ENCODE measurements at places on chromosomes 5 and 9.

- DNase-seq: no peak
These were observed 490.8 kb downstream of the RASEF start for GRCh38 chr9:82572146-82572545.

- DNase-seq: no peak
These were observed 49.2 kb downstream of the TIMD4 start for GRCh38 chr5:156913719-156914370.

- DNase-seq: no peak
These were observed 391.0 kb downstream of the ICE1 start for GRCh38 chr5:5813441-5813840.

DNA sequence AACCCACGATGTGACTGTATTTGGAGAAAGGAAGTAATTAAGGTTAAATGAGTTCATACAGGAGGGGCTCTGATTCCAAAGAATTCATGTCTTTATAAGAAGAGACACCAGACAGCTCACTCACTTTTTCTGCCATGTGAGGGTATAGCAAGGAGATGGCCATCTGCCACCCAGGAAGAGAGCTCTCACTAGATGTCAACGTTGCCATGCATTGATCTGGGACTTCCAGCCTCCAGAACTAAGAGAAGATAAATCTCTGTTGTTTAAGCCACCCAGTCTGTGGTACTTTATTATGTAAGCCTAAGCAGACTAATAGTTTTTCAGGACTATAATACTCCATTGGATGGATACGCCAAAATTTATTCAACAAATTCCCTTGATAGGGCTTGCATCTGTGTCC, 89.8 kb upstream of the RAD23B start:
- no peak for DNase-seq

GRCh38 chr5:160385496-160385895, 14.4 kb downstream of the FAM200C start:
- no peak for DNase-seq

DNA sequence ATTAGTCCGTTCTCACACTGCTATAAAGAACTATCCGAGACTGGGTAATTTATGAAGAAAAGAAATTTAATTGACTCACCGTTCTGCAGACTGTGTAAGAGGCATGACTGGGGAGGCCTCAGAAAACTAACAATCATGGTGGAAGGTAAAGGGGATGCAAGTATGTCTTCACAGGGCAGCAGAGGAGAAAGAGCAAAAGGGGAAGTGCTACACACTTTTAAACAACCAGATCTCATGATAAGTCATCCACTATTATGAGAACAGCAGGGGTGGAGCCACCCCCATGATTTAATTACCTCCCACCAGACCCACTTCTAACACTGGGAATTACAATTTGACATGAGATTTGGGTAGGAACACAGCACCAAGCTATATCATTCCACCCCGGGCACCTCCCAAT, 26.6 kb downstream of the FST start:
- no peak for DNase-seq

- no peak for DNase-seq
These were observed 273.3 kb upstream of the CCNH start for GRCh38 chr5:87686018-87686417.

DNA sequence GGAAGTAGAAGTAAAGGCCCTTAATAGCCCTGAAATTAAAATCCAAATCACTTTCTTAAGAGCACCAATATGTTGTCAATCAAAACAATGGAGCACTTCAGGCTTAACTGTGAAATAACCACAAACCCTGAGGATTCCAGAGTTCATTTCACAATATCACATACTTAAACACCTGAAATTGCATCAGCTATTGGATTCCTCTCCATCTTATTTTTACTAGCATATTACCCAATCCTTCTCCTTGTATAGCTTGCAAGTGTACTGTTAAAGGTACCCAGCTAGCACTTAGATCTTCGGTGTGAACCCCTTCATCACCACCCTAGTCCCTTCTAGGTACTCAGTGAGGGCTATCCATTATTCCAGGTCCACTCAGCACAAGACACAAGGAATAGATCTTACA, 287.3 kb downstream of the EFNA5 start:
- no peak for DNase-seq

DNA sequence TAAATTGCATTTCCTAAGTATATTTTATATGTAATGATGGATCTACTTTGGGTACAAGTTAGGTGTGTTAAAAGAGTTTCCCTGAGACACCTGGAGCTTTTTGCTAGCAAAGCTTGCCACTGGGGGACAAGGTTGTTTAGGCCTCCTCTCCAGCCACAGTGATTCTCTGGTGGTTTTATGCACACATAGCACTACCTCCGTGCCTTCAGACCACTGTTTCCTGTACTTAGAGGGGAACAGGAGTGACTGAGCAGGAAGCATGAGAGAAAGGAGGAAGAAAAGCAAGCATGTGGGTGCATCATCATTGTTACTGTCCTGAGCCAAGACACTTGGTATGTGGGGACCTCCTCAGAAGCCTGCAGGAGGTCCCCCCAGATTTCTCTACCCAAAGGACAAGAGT, 272.1 kb downstream of the RASEF start:
- DNase-seq: no peak

- DNase-seq: no peak
These were observed 97.8 kb upstream of the C5orf63 start for GRCh38 chr5:127170918-127171600.

GRCh38 chr9:33230756-33231622, 9.0 kb upstream of the SPINK4 start:
- DNase-seq: no peak

DNA sequence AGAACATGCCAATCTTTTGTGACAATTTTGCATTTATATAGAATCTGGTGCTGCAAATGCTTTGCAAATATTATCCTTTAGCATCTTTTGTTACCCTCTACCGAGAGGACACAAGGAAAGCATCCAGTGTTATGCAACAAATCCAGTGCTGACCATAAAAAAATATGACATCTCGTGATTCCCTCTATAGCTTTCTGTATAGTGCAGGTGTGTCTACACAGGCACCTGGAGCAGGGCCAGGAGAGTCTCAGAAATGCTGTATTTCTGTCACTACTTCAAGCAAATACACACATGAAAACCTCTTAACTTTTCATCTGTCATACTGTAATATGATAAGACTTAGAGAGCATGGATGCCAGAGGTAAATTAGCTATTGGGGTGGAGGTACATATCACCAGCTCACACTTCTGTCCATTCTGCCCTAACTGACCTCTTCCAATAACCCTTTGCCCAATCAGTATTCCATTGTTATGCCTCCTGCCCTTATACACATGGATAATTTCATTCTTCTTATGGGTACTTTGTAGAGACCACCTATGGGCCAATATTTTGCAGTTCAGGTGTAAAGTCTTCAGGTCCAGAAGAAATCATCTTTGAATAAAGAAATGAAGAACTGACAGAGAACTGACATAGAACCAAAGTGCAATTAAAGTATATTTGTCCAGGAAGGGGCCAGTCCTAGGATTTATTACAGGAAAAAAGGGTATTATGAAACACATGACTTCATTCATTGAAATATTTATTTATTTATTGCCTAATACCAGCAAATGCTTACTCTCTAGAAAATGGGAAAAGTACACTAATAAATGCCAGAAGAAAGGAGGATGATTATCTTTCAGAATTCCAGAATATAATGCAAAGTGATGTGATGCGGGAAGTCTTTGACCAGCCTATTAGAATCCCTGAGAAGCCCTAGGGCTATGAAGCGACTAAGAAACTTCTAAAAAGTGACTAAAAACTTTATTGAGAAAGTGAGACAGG, 106.5 kb downstream of the EPB41L4A start:
- no peak for DNase-seq

- DNase-seq: peak; percentile 88
These were observed 2.4 kb downstream of the CARD19 start for GRCh38 chr9:93098236-93098946.

- DNase-seq: no peak
These were observed 61.1 kb downstream of the PTCH1 start for GRCh38 chr9:95455714-95456113.

DNA sequence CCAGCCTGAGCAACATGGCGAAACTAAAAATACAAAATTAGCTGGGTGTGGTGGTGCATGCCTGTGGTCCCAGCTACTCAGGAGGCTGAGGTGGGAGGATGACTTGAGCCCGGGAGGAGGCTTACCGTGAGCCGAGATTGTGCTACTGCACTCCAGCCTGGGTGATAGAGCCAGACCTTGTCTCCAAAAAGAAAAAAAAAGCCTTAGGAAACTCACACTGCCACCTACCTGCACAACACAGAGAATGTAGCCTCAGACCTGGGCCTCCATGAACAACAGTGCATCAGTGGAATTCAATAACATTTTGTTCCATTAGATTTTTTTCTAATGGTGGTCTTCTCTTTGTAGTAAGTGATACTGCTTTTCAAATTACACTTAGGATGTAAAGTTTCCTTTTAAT, 63.8 kb upstream of the RARS1 start:
- no peak for DNase-seq

DNA sequence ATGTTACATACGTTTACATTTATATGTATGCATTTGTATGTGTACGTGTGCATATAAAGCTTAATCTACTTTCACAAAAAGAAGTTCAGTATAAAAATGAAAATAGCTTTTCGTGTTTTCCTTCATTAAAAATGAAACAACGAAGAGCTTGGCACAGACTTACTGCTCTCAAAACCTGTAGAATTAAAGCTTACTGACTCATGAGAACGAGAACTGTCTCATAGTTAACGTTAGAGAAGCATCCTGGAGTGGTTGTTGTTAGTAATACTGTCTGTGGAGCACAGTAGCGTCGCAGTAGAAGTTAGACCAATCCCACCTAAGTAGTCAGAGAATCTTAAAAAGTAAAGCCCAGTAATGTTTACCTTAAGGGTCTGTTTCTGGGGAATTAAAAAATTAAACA, 1.3 kb downstream of the MAT2B start:
- no peak for DNase-seq

- DNase-seq: no peak
These were observed 19.5 kb downstream of the SPAAR start for GRCh38 chr9:35928591-35929452.

DNA sequence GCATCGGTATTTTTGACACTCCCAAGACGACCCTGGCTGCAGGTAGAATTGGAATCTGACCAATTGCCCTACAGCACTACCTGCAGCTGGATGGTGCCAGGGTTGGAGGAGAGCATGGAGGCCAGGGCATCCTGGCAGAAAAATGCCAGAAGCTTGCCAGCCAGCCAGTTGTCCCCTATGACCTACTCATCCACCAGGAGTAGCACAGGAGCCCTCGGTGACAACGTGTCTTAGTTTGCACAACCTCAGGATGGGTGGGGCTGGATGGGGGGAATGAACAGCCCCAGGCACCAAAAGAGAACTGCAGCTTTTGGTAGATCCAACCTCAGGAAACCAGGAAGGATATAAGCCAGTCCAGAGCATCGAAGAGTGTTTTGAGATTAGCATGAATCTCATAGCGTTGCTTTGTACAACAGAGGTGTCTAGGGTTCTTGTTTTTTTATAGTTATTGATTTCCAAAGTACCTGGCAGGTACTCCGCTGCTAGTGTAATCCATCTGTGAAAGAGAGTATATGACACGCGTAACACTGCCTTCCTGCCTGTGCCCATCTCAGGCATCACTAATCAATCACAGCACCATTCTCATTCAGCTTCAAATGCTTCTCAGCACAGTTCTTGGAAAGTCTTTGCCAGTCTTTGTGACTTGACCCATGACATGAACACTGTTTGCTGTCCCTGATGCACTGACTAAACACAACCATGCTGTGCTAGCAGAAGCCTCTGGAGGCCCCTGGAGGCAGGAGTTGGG, 36.7 kb upstream of the ASS1 start:
- DNase-seq: no peak

GRCh38 chr5:137035480-137035878, 463.6 kb downstream of the SPOCK1 start:
- no peak for DNase-seq

DNA sequence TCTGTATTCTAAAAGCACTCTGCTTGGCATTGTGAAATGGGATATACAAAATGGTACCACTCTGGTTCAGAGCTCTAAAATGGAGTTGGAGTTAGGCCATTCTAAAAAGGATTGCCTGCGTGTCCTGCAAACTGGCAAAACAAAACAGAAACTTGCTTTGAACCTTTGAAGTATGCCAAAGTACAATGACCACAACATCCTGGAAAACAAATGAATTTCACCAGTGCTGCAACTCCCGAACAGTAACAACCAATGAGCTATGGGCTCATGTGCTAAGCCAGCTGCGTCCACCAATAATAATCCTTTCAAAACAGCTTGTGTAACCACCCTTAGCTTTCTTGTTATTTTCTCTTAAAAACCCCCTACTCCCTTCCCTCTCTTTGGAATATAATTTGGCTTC, 88.4 kb upstream of the CXCL14 start:
- DNase-seq: no peak

DNA sequence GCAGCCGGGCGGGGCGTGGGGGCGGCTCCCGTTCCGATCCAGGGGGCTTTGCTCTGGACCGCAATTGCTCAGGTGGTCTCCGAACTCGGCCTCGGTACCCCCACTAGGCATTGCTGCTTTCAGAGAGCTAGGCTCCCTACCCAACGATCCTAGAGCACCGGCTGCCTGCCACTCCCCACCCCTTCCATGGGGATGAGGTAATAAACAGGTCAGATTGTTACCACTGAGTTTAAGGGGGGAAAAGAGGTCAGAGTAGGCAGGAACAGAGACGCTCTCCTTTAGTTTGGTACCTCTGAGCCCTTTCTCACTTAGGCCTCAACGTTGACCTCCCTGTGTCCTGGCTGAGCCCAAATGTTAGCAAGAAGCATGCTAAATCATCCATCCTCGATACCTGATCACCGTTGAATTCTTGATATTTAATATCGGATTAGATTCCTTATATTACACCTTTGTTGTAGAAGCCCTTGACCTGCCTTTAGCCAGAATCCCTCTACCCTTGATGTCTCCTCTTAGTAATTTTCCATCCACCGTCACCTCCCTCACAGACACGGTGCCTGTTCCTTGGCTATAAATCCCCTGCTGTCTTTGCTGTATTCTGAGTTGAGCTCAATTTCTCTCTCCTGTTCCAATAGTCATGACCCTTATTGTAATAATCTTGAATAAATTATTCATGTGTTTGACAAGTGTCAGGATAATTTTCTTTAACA, 588 bp upstream of the PLPP1 start:
- DNase-seq: no peak

- no peak for DNase-seq
These were observed 91.1 kb upstream of the CER1 start for GRCh38 chr9:14813336-14814248.

DNA sequence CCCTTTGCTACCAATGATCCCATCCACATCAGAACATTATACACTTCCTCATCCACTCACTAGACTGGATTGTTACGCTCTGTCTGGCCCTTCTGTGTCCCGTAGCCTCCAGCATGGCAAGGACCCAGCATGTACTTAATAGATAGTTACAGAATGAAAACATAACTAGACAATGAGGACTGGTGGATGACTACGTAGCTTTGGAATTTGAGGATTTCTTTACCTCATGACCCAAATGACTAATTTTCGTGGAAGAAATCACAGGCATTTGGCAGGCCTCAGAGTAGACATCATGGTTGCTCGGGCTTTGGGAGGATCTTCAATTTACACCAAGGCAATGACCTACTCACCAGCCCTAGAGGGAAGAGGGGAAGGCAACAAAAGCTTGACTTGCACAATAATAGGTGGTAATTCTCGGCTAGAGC, 299.8 kb downstream of the TLE1 start:
- DNase-seq: no peak
